ENCODE measurements at places on chromosomes 5 and 9. TPM values are rescaled to one million over a fixed set of nuclear protein-coding genes. Genes with fewer than 3 reads are reported as not detected.

Gene CETN3
- total RNA-seq: 15.5 TPM

DNA sequence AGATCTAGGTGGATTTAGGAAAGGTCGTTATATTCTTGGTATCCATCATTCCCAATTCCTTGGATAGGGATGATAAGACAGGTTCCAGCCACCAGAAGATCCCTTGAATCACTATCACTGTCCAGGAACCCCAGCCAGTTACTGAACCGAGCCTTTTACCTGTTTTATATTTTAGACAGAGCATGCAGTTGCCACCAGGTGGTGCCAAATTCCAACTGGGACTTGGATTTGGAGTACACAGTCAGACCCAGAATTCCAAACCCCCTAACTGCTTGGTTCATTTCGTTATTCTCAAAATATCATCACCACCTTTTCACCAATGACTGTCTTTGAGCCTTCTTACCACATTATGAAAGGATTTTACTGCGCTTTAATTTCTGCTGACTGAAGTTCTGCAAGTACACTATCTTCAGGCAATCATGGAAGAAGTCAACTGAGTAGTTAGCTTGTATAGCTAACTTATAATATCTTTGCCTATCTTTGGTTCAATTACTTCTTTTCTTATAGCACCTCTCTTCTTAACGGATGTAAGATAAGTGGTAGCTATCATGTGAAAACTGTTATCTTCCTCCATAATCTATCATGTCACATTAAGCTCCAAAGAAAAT is 191.8 kb downstream of the PRR16 start:
- peak; percentile 19 for DNase-seq

DNA sequence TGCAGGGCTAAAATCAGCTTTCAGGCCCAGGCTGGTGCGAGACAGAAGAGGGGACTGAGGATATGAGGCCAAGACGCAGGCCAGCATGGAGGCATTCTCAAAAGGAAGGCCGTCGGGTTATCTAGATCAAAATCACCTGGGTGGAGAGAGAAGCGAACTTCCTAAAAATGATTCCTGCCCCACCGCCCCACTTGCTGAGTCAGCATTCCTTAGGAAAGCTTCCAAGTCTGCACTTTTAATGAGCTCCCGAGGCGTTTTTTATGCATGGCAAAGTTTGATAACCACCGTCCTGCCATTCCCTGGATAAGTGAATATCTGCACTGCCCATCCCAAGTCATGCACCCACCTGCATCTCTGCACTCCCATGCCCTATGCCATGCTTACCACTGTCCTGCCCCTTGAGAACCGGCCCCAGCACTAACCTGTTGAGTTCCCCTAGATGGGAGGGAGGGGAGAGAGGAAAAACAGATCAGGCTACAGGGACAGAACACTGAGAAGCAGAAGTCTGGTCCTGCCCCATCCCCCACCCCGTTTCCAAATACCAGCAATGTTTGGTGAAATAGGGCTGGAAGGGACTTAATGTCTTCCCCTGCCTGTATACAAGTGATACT is 1.6 kb upstream of the SPOCK1 start:
- no peak for DNase-seq

DNA sequence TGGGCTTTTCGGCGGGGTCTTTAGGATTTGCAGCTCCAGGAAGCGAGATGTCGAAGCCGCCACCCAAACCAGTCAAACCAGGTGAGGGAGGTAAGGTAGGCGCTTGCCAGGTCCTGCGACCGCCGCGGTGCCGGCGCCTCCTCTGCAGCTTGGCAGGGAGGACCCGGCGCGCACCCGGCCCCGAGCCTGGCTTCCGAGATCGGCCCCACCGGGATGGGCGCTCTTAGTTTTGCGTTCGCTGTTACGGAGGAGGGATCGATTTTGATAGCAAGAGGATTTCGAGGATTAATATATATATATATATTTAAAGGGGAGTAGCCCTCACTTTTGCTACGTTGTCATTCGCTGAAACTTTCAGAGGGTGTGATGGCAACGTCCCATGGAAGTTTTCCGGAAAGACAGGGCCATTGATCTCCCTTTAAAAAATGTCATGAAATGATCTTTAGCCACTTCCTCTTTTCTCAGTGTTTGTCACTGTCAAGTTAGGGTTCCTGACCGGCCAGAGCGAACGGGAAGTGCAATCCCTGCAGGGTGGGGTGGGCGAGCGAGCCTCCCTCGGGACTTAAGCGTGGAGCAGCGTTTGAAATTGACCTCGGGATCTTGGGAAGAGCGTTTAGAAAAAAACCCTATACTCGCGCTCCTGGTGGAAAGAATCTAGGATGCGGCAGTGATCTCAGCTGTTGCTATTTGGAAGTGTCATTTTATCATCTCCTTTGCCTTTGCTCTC is 495 bp downstream of the OSTF1 start:
- DNase-seq: peak; percentile 54

DNA sequence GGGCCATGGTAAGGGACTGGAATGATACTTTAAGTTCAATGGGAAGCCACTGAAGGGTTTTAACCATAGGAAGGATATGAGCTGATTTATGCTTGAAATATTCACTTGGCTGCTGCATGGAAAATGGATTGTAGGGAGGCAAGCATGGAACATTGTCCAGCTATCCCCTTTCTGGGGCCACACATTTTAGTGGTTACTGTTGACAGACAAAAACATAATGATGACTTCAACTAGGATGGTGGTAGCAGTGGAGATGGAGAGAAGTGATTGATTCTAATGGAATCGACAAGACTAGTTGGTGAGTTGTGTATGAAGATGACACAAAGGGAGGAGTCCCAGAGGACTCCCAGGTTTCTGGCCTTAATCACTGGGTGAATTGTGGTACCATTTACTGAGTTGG is 6.2 kb upstream of the FCHSD1 start:
- no peak for DNase-seq

Gene IFNK
- total RNA-seq: not detected

Gene SLC34A3
- total RNA-seq: not detected
